ENCODE measurements at places on chromosomes 12 and 14. TPM values are rescaled to one million over a fixed set of nuclear protein-coding genes. Genes with fewer than 3 reads are reported as not detected.

The TBX5 gene
- not detected for total RNA-seq

The MUCL1 gene
- not detected for total RNA-seq

The SNRPF gene
- 119 TPM for total RNA-seq

The B3GNT4 gene
- total RNA-seq: 0.99 TPM

The RNASE1 gene
- 0.29 TPM for total RNA-seq

The ZFHX2 gene
- 1.5 TPM for total RNA-seq

The PSMB11 gene
- total RNA-seq: not detected

The OR6C2 gene
- total RNA-seq: not detected

The RNASE3 gene
- not detected for total RNA-seq

The TMEM263 gene
- 31.7 TPM for total RNA-seq

The SLCO1A2 gene
- not detected for total RNA-seq

The CD163 gene
- not detected for total RNA-seq

The ULK1 gene
- 44.2 TPM for total RNA-seq

The SUPT16H gene
- total RNA-seq: 114 TPM

The FAM181A gene
- not detected for total RNA-seq

The PTPRO gene
- 0.08 TPM for total RNA-seq

The EIF2S3B gene
- 0.52 TPM for total RNA-seq

The LMNTD1 gene
- not detected for total RNA-seq

The ST8SIA1 gene
- 0.11 TPM for total RNA-seq

The MORN3 gene
- 0.23 TPM for total RNA-seq

The ANKS1B gene
- total RNA-seq: 0.49 TPM

The AHSA1 gene
- 281 TPM for total RNA-seq

The CRIP2 gene
- total RNA-seq: 101 TPM

The RASSF9 gene
- 0.46 TPM for total RNA-seq

The ERC1 gene
- total RNA-seq: 18.4 TPM

The SUDS3 gene
- 14.1 TPM for total RNA-seq

The LLPH gene
- 63.0 TPM for total RNA-seq

The GLIPR1L1 gene
- total RNA-seq: not detected

The CIDEB gene
- total RNA-seq: 0.14 TPM

The KIF5A gene
- 0.18 TPM for total RNA-seq

The ERBB3 gene
- total RNA-seq: 1.3 TPM

The CAPZA3 gene
- not detected for total RNA-seq

The SPRYD4 gene
- 2.0 TPM for total RNA-seq

The C3AR1 gene
- not detected for total RNA-seq

The ASIC1 gene
- total RNA-seq: 5.6 TPM

Measured in A549 treated with DMSO at 1 μM for 4 hours (cell line).